ENCODE measurements at places on chromosomes 6 and 20. TPM values are rescaled to one million over a fixed set of nuclear protein-coding genes. Genes with fewer than 3 reads are reported as not detected.

Gene HLA-DPA1
- not detected for polyA plus RNA-seq

Gene PPIL6
- polyA plus RNA-seq = 11.8 TPM

Gene ACTL10
- not detected for polyA plus RNA-seq

Gene SLC9A8
- 7.3 TPM for polyA plus RNA-seq

Gene GSTA2
- polyA plus RNA-seq = not detected

Data from neural cell (in vitro differentiated cells).